ACHN (cell line): ENCODE measurements at places on chromosomes 1 and 21.
A peak's percentile ranks its signal among the peaks of the same experiment; 100 is the strongest.

GRCh38 chr1:168373869-168374268 lies 93.2 kb downstream of the TBX19 start:
- DNase-seq, result no peak

DNA sequence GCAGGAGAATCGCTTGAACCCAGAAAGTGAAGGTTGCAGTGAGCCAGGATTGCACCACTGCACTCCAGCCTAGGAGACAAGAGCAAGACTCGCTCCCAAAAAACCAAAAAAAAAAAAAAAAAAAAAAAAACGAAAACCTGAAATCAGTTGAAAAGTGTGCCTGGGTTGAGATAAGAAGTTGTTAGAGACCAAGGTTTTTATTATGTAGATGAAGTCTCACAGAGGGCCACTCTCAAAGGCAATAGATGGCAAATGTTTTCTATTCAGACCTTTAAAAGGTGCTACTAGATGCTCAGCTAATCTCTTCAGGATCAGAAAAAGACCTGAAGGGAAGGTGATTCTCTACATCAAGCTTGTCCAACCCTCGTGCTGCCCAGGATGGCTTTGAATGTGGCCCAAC lies 17.6 kb downstream of the CAPN2 start:
- no peak for DNase-seq

DNA sequence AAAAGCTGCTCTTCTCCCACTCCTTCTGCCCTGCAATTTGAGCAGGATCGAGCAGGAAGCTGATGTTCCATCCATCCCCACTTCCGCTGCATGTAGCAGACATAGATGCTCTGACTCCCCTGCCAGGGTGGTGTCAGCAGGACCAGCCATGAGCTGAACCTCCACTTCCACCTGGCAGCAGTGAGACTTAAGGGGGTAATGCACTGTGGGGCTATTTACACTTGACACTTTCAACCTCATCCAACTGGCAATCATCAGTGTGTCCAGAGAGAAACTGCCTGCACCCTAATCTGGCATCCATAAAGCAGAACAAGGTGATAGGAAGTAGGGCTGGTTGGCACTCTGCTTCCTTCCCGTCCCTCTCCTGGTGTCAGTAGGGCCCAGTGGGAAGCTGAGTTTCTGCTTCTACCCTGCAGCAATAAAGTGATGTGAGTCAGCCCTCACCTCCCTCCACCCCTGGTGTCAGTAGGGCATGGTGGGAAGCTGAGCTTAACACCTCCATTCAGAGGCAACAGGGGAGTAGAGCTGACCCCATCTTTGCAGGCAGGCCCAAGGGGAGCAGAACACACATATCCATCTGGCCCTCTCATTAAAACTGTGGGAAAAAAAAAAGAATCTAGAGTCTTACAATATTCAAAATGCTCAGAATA lies 272.3 kb downstream of the PTPRU start:
- no peak for DNase-seq

GRCh38 chr1:109207467-109208103 lies 6.1 kb upstream of the SARS1 start:
- no peak for DNase-seq

DNA sequence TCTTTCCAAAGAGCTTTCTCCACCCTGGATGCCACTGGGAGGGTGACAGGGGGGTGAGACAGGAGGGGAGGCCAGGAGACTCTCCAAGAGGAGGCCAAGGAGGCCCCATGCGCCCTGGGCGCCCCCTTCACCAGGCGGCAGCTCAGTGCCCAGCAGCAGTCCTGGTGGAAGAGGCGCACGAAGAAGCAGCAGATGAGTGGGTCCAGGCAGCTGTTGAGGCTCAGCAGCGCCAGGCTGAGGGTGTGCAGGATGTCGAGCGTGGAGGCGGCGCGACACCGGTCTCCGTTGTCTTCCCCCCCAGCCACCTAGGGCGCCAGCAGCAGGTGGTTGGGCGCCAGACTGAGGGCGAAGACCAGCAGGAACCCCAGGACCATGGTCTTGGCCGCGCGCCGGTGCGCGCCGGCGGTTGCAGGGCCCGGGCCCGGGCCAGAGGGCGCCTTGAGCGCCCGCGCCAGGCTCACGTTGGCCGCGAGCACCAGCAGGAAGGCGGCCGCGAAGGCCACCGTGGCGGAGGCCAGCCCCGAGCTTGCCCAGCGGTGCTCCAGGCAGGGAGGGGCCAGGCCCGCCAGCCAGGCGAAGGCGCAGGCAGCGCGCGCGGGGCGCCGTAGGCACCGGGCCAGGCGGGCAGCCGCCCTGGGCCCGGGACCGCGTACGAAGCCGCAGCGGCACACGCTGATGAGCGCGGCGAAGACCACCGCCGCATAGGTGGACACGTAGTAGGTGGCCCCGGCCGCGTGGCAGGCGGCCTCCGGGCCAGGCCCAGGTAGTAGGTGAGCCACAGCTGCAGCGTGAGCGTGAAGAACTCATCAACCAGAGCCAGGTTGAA lies 8.6 kb downstream of the TMEM35B start:
- DNase-seq, result no peak

- DNase-seq, result no peak
These were observed 21.6 kb upstream of the KCNA2 start for GRCh38 chr1:110627764-110628163.

- DNase-seq, result no peak
These were observed 31.1 kb downstream of the OTUD7B start for GRCh38 chr1:149979245-149979971.

DNA sequence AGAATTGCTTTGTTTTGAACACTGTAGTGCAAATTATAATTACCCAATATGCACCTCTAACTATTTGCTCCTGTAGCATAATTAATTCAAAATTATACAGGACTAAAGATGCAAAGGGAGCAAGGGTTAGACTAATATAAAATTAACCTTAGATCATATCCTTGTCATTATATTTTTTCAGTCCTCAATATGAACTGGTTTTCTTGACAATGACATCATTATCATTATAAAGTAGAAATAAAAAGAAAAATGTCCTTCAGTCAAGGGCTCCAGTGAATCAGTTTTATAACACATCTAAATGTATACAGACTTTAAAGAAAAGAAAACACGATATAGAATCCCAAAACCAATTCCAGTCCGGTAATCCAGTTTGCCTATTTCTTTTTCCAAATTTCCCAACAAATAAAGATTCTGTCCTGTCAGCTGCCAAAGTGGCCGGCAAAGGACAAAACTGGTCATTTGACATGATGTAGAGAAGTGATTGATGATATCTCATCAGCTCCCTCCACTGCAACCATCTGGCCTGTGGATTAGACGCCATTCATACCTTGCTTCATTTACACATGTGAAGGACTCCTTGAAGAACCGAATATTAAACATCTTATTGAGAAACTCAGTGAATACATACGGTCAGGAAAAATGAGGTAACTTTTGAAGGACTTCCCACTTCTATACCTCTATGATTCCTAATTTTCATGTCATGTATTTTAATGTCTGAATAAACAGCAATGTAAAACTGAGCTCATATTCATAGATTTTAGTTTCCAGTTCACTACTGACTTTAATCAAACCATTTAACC lies 15.5 kb downstream of the DPYD start:
- no peak for DNase-seq

DNA sequence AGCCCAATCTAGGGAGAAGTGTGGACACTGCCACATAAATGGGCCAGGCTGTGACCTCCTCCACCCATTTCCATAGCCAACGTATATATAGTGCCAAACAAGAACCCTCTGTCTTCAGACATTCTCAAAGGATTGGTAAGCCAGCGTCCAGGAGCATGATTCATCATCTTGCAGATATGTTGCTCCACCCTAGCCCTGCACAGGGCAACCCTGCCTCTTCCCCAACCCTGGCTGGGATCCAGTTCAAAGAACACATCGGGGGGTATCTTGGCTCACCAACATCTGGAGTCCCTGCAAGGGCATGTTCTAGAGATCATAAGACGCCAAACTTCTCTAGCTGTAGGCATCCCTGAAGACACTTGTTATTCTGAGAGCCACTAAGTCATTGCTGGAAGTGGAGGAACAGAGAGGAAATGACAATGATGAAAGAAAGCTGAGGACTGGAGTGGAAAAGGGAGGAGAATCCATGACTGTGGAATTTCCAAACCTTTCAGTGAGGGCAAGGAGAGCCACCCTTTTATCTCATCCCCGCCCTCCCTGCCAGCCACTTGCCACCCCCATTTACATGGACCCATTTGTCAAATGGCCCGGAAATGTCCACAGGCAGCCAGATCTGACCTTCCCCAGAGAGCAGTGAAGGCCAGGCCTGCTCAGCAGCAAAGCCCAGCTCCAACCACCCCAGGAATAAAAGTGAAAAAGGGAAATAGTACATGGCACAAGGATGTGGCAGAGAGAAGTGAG lies 144.1 kb upstream of the CTTNBP2NL start:
- peak; percentile 1 for DNase-seq

GRCh38 chr1:44609412-44609767 lies 64.9 kb downstream of the TMEM53 start:
- peak; percentile 39 for DNase-seq

GRCh38 chr1:224317383-224318045 lies 12.5 kb downstream of the NVL start:
- no peak for DNase-seq

GRCh38 chr1:63073309-63074306 lies 248.8 kb upstream of the FOXD3 start:
- DNase-seq, result no peak

- no peak for DNase-seq
These were observed 2.9 kb downstream of the EIF2D start for GRCh38 chr1:206609229-206609991.

DNA sequence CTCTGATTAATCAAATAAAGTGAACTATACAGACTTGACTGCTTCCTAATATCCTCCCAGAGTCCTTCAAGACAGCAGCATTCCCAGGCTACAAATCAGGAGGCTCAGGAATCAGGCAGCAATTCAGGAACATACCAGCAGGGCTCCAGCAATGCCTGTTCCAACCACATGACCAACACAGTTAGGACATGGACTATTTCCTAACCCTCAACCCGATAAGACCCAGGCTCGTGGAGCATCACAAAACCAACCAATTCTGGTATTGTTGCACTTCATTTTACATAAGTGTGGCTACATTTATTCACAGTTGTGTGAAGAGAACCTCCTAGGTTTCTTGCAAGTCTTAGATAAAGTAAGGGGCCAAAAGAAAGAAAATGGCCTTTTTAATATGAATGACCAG lies 546.2 kb upstream of the ADGRL2 start:
- DNase-seq, result peak; percentile 13

DNA sequence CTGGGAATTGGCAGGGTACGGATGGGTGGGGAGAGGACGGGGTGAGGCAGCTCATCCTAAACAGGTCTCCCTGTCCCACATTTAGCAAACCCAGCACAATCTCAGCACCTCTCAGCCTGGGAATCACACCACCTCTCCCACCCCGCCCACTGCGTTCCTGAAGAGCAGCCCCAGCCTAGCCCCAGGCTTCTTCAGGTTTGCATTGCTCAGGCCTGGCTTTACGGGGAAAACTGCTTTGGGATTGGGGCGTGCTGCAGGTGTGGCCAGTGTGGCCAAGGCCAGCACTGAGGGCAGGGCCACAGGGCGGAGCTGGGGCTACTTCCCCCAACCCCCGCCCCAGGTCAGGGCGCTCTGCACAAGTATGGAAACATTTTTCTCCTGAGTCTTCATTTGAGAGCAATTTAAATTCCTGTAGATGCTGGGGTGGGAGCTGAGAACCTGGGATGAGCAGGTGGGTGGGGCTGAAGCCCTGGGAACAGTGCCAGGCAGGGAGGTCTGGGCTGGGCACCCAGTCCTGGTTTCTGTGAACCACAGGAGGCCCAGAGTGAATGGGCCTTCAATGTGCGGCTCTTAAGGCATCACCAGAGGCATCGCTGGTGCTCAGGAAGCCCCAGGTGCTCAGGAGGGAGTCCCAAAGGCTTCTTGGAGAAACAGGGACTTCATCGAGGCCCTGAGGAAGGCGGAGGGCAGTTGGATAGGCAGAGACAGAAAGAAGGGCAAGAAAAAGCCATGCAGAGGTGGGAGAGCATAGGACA lies 24.1 kb downstream of the TNNT2 start:
- DNase-seq, result no peak

DNA sequence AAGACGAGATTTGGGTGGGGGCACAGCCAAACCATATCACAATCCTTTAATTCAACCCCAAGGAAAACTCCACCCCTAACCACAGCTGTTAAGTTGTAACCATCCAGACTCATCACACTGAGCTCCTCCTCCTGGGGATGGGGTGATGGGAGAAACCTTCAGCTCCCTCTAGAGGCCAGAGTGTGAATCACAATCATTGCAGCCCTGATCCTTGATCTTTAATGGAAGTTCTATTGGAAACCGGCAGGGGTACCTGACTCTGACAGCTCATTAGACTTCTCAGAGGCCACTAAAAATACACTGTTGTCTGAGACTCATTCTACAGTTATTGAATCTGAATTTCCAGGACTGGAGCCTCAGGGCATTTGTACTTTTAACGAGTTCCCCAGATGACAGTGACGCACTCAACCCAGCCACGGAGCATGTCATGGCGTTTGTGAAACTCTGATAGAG lies 127.2 kb downstream of the IGSF21 start:
- DNase-seq, result peak; percentile 58

DNA sequence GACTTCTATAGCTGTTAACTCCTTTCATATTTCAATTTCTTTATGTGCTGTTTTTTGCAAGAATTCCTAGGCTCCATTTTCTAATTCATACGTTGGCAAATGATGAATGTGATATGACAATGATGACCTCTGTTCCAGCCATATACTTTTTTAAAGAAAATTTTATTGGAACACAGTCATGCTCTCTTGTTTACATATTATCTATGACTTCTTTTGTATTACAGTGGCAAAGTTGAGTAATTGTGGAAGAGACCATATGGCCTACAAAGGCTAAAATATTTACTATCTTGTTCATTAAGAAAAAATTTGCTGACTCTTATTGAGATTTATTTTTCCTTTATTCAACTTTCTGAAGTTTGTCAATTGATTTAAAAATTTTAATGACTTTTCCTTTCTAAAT lies 7.1 kb downstream of the IFI44L start:
- DNase-seq, result no peak

DNA sequence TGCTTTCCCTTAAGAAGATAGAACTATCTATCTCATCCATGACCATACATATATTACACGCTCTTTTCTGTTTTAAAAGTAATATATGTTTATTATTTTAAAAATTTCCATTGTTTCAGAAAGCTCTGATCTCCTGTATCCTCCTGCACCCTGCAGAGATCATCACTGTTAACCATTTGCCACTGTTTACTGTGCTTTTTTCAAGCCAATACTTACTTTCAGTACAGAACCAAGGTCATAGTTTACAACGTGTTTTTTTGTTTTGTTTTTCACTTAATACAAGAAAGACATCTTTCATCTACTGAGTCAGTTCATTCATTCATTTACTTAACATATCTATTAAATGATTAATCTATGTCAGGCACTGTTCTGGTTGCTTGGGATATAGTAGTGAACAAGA lies 10.2 kb downstream of the SESN2 start:
- no peak for DNase-seq

DNA sequence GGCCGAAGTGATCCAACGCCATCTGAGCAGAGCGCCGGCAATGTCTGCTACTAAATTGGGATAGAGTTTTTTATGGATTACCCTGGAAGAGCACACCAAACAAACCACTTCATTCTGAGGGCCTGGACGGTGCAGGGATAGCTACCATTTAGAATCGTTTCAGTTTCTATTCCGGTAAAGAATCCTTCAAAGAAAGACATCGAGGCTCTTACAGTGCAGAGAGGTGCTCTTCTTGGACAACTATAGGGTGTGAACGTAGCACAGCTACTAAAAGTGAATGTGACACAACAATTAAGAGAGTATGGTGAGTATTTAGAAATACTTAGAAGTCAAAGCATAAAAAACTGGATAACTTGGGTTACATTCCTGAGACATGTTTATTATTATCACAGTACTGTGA lies 16.1 kb downstream of the HIVEP3 start:
- no peak for DNase-seq

- DNase-seq, result no peak
These were observed 24.3 kb upstream of the EPS8L3 start for GRCh38 chr1:109787845-109788601.
